ENCODE measurements at places on chromosomes 13 and 19.

GRCh38 chr13:67303661-67304333, 73.7 kb upstream of the PCDH9 start:
- no peak for DNase-seq

- DNase-seq = no peak
Observed at GRCh38 chr13:79668201-79668752, 187.3 kb downstream of the NDFIP2 start.

- DNase-seq = no peak
Observed at GRCh38 chr19:22026687-22027086, 15.9 kb upstream of the ZNF208 start.

DNA sequence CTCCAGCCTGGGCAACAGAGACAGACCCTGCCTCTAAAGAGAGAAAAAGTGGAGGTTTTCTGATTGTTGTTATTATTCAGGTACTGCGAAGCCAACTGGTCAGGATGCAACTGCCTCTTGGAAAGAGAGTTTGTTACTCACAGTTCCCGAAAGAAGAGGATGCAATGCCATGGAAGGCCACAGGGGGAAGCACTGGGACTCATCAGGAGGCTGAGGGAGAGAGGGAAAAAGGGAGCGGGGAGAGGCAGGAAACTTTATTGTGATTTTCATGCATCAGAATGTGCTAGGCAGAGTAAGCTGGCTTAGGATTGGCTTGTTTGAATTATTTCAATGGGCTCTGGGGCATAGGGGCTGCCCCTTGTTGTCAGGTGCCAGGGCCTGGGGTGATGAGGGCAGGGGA, 27.6 kb downstream of the MYO9B start:
- DNase-seq = no peak

- no peak for DNase-seq
Observed at GRCh38 chr13:51643882-51644281, 59.6 kb downstream of the WDFY2 start.

DNA sequence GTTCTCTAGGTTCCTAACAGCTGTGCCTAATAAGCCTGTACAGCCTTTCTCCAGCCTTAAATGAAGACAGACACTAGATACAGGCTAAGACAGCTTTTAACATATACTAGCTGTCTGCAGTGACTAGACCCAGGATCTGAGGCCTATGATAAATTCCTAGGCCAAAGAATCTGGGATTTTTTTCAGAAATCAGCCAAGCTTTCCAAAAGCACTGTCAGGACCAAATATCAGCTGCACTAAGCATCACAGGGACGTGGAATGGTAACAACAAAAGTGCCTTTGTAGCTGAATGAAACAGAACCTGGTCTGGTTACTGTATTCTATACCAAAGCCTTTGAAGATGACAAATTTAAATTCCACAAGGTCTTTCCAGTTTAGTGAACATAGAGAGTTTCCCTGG, 77.9 kb upstream of the DOCK9 start:
- DNase-seq = no peak

DNA sequence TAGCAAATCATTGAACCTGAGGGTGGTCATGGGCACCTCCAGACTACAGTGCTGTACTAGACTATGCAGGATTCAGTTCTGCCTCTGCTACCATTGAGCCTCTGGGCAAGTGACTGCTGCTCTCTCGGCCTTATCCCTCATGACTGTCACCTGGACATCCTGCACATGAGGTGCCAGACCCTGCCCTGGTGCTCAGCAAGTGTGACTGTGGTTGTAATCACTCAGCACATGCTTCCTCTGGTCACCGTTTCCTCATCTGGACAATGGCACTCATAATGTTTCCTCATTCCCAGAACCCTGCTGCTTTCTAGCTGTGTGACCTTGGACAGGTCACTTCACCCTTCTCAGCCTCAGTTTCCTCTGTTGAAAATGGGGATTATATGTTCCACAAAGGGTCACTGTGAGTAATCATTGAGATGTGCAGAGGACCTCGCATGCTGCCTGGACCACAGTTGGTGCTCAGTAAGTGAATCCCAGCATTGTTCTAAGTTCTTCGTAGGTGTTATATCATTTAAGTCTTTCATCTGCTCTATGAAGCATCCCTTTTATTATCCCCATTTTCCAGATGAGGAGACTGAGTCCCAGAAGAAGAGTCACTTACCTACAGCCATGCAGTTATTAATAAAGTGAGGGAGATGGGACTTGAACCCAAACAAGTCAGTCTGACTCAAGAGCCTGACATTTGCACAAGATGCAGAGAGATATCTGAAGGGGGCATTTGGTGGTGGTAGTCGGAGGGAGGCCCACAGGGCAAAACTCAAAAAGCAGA, 3.2 kb downstream of the SYT3 start:
- no peak for DNase-seq

- DNase-seq = no peak
Observed at GRCh38 chr19:42113641-42114348, 18.5 kb downstream of the POU2F2 start.

DNA sequence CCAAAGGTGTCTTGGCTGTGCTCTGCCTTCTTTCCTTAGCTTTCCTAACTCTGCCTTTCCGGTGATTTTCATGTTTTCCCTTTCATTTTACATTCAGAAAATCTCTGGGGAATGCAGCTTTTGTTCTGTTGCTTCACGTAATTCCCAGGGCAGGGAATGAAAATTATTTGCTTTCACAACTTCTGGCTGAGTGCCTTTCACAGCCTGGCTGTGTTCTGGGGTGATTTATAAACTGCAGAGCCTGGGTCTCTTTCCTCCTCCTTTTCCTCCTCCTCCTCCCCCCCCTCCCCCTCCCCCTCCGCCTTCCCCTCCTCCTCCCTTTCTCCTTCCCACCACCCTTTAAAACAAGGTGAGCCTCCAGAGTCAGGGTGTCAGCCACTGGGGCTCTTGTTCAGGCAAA, 84.3 kb downstream of the RNASEH2B start:
- no peak for DNase-seq

- no peak for DNase-seq
Observed at GRCh38 chr13:99214731-99215130, 14.1 kb downstream of the UBAC2 start.

- DNase-seq = no peak
Observed at GRCh38 chr19:6509118-6509971, 7.2 kb upstream of the TUBB4A start.

DNA sequence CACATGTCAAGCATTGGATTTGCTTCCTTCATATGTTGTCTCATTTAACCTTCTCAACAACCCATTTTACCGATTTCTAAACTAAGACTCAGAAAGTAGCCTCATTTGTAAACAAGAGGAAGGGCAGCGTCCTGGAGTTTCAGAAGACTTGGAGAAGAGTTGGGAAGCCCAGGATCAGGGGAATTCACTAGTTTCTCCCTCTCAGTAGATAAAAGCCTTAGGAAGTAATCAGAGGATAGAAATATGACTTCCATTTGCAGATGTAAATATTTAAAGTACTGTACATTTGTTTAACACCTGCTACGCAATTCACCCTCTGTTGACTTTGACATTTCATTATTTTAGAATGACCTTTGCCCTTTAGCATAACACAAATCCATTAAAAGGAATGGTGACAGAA, 216.4 kb downstream of the DCT start:
- DNase-seq = no peak

DNA sequence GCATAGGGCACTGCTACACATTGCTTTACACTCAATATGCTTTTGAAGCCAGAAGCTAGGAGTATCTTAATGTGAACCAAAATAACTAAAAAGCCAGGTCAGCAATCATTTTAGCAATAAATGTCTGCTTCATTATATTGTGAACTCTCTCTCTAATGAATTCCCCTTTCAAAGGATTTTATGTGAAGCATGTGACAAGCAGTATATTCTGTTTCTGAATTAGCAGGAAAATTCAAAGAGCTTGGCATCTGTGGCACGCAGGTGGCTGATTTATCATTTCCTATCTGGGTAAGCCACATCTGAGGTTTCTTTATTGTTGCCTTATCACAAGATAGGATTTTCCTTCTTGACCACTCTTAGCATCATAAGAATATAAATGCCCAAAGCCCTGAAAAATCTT, 56.8 kb upstream of the KLF12 start:
- DNase-seq = peak; percentile 8

GRCh38 chr19:6227936-6228325, 51.8 kb downstream of the MLLT1 start:
- DNase-seq = no peak

DNA sequence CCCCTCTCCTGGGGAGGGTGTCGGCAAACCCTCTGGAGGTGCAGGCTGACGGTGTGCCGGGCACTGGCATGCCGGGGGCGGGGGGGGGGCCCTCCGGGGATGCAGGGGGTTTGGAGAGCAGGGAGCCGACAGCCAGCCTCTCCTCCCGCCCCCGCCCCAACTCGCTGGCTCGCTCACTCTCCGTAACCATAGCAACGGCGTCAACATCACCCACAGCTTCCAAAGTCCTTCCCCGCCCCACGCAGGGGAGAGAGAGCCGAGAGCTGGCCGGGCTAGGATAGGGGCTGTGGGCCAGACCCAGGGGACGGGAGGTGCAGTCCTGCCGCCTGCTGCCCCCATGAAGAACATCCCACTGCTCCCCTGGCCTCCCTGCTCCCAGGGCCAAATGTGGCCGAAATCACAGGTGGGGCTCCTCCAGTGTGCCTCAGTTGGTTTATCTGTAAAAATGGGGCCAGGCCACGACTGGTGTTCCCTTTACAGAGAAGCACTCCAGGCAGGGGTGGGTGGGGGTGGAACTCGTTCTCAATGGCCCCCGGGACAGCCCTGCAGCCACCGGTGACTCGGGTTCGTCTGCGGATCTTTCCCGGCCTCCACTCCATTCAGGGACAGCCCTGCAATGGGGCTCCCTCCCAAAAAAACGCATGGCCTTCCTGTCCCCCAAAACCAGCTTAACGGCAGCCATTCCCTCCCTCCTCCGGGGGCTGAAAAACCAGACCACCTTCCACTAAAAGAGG, 3.2 kb downstream of the KLF16 start:
- DNase-seq = peak; percentile 59

DNA sequence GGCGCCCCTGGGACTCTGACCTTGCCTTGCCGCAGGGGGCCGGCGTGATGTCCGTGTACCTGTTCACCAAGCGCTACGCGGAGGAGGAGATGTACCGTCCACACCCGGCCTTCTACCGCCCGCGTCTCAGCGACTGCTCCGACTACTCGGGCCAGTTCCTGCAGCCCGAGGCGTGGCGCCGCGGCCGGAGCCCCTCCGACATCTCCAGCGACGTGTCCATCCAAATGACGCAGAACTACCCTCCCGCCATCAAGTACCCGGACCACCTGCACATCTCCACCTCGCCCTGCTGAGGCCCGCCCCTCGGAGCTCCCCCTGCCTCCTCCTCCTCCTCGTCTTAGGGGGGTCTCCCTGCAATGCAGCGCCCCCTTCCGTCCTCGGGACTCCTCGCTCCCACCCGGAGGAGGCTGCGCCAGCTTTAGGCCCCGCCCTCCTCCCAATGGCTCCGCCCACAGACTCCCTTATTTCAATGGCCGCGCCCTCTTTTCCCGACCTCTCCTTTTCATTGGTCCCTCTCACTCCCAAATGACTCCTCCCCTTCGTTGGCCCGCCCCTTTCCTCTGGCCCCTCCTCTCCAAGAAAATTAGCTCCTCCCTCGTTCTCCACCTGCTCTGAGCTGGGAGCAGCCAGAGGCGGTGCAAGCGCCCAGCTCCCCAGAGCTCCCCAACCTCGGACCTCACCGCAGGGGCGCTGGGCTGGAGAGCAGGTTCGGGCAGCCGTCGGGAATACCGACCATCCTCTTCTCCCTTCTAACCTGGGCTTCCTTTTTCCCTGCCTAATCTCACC, 20.5 kb upstream of the CACNG8 start:
- DNase-seq = no peak

DNA sequence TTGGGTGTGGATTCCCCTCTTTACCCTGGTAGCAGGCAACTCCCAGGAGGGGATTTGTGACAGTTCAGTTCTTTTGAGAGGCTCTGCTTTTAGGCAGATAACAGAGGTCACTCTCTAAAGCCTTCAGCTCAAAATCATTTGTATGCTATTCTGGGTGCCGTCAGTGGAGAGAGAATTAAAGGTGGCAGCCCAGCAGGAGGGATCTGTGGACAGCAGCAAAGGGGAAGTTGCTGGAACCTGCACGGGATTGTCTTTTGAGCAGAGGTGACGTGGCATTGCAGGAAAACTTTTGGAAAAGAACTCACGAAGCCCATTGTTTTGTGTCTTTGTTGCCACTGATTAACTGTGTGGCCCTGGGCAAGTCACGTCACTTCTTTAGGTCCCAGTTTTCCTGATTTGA, 62.4 kb upstream of the C1QTNF9 start:
- DNase-seq = no peak

DNA sequence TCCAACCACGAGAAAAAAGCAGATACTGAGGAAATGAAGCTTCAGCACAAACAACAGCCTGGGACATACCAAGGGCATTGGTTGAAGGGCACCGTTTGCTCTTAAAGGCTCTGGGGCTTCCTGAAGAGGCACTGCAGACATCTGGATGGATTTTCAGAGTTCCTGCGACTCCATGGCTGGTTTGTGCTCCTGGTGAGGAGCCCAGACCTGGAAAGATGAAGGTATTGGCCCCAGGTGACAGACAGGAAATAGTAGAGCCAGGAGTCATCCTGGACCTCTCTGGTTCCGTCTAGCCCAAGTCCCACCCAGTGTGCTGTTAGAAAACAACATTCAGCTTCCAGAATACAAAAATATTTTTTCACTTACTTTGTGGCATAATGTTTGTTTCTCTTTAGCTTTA, 6.3 kb downstream of the IL17D start:
- DNase-seq = no peak

DNA sequence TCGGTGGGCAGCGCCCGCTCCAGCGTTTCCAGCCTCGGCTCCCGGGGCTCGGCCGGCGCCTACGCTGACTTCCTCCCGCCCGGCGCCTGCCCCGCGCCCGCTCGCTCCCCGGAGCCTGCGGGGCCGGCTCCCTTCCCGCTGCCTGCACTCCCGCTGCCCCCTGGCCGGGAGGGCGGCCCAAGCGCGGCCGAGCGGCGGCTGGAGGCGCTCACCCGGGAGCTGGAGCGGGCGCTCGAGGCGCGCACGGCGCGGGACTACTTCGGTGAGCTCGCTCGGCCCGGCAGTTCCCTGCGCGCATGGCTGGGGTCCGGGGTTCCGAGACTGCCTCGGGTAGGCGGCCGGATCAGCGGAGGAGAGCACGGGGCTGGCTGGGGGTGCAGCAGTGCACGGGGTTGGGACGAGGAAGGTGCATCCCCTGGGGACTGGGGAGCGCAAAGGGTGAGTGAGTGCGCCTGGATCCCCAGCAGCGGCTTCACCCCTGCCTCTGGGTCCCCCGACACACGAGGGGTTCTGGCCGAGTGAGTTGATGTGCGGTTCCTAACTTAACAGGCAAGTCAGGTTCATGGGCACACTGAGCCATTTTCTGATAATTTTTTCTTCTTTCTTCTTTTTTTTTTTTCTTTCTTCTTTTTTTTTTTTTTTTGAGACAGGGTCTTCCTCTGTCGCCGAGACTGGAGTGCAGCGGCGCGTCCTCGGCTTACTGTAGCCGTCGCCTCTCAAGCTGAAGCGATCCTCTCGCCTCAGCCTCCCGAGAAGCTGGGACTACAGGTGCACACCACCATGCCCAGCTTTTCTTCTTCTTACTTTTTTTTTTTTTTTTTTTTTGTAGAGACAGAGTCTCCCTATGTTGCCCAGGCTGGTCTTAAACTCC, 1.1 kb downstream of the WTIP start:
- DNase-seq = no peak

- no peak for DNase-seq
Observed at GRCh38 chr19:3369337-3370213, 3.2 kb downstream of the NFIC start.

All from activated naive CD4-positive, alpha-beta T cell treated with Interleukin-2 at 50 U/mL for 16 hours (primary cell).